ENCODE measurements at places on chromosomes 2 and 18.
A peak's percentile ranks its signal among the peaks of the same experiment; 100 is the strongest.

DNA sequence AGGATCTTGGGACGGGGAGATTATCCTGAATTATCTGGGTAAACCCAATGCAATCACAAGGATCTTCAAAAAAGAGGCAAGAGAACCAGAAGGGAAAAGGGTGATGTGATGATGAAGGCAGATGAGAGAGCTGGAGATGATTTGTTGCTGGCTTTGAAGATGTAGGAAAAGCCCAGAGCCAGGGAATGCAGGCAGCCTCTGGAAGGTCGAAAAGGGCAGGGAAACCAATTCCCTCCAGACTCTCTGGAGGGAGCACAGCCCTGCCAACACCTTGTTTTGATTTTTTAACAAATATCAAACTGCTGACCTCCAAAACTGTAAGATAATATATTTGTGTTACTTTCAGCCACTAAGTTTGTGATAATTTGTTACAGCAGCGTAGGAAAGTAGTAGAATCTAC, 48.9 kb upstream of the IL1R2 start:
- DNase-seq: no peak

GRCh38 chr2:189048189-189048588, 74.0 kb downstream of the COL3A1 start:
- no peak for DNase-seq

- DNase-seq: no peak
Observed at GRCh38 chr2:84940831-84941412, 30.0 kb upstream of the KCMF1 start.

DNA sequence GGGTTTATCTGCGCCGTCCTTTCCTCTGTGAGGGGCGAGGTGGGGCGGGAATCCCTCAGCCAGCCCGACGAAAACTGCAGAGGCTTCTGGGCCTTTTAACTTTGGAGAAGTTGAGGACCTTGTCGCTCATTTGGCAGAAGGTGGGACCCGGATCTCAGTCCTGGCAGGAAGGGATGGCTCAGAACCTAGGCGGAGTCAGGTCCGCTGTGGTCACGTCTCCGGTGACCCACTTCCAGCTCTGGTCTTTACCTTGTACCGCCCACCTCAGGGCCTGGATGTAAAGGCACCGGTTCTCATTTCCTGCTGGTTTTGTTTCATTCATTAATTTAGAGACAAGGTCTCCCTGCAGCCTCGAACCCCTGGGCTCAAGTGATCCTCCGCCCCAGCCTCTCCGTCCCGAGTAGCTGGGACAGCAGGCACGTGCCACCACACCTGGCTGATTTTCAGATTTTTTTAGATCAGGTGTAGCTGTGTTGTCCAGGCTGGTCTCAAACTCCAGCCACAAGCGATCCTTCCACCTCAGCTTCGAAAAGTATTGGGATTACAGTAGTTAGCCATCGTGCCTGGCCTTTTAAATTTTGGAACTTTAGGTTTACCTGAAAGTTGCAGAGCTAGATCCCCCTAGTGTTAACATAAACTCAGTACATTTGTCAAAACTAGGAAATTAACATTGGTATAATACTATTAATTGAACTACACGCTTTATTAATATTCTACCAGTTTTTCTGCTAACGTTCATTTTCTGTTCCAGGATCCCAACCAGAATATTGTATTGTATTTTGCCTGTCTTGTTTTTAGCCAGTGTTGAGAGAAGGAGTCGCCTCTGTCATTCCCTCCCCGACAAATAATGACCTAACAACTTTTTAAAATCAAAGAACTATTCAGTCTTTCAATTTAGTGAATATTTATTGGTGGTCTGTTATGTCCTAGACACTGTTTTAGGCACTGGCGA, 852 bp downstream of the POLI start:
- peak; percentile 36 for DNase-seq

DNA sequence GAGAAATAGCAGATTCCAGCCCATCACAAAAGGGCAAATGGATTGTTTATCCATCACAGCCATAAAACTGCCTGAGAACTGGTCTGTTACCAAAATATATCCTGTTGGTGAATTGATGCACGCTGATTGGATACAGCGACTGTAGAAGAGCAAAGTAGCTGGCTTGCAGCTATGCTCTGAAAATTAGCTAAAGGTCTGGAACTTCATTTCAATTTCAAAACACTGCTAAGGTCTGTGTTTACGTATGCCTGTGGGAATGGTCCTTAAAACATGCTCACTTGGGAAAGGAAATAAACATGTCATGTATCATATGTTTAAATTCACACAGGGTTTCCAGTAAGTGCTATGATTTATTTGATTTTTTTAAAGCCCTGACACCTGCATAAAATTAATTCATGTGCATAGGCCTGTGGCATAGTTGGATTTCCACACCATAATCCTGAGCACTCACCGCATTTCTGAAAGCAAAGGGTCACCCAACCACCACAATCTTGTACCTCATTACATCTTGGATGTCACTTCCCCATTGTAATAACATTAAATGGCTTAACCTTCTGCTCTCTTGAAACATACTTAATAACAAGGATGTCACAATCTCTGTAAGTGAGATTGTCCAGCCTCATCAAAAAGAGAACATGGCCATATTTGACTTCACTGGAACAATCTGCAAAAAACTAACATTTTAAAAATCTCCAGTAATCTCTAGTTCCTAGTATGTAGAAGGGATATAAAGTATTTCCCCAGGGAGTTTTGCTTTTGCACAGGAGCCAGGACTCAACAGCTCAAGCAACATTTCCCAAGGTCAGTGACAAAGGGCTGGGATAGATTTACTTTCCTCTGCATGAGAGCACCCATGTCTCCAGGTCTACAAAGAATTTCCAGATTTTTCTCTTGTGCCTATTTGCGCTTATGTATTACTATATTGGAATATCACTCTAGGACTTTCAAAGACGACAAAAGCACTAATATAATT, 109.8 kb downstream of the FARSB start:
- no peak for DNase-seq

DNA sequence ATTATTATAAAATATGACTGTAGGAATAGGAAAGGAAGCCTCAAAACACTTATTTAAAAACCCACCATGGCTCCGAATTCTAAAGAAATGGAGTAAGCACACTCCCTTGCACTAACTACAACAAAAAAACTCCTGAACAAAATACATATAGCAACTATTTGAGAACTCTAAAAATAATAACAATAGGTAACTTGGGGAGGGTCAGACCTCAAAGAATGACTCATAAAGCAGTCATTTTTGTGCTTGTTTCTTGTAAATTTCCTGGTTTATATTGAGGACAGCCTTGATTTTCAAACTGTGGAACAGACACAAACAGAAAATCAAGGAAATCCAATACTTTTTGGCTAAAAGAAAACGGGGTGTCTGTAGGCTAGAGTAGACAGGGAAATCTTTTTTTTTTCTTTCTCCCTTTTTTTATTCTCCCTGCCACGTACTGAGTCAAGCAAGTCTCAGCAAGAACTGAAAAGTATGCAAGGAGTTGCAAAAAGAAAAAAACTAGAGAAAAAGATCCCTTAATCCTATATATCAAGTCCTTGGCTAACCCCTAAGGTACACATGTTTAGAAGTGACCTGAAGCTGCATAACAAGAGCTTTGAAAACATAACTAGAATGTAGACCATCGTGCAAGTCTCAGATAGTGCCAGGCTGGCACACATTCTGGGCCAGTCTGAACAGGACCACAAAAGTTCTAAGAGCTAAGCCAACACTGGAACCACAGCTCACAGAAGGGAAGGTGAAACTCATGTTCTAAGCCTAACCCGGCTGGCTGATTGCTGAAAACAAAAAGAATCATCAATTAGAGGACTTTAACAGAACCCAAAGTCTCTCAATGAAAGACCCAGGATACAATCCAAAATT, 403.1 kb upstream of the LYPD1 start:
- DNase-seq: no peak

DNA sequence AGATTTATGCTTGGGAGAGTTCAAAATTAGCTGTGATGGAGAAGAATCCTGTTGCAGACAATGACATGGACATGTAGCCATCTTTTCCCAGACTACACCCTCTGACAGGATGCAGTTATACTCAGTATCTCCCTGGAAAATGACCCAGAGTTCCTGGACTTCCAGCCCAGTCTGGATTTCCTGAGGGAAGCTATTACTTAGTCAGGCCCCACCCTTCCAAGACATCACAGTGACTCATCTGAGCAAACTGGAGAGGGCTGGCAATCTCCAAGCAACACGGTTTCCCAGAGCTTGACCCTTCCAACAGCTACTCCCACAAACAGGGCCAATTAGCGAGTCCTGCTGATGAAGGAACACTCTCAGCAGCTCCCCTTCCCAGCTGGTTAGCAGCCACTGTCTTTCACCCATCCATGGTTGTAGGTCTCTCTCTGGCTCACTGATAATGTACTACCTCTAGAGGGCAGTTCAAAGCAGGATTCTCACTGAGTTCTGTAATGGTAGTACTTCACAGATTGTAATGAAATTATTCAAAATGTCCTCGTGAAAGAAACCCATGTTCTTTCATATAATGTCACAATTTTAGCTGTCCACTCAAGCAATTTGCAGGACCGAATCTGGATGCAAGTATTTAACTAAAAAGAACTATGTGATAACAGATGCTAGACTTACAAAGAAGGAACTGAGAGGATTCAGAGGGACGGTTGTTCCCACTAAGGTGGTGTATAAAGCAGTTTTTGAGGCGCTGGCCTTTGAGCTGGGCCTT, 110.2 kb downstream of the MDH1 start:
- peak; percentile 92 for DNase-seq

DNA sequence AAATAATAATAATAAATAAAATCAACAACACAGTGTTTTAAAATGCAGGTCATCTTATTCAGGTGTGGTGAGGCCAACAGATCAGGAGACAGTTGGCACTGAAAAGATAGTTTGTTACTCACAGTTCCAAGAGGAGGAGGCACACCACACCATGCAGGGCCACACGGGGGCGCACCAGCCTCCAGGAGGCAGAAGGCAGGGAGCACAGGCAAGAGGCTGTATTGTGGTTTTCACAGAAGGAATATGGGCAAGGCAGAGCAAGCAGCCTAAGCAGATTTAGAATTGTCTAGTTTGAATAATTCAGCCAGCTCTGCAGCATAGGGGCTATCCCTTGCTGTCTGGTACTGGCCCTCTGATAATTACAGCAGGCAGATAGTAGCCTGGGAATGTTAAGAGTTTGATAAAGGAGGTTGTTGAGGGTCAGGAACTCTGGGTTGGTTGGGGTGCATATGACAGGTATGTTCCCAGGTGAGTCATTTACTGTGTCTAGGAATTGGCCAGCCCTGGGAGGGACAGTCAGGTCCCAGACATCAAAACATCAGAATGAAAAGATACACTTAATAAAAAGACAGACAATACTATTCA, 31.3 kb downstream of the KIAA2012 start:
- DNase-seq: peak; percentile 67

DNA sequence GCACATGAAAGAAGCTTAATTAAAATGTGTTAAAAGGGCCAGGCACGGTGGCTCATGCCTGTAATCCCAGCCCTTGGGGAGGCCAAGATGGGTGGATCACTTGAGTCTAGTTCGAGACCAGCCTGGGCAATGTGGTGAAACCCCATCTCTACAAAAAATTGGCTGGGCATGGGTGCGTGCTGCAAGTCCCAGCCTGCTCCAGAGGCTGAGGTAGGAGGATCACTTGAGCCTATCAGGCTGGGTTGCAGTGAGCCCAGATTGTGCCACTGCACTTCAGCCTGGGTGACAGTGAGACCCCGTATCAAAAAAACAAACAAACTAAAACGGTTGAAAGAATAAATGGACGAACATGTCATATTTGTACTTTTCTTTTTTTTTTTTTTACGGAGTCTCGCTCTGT, 26.0 kb downstream of the REL start:
- no peak for DNase-seq

GRCh38 chr2:95004287-95004686, 21.2 kb upstream of the MAL start:
- no peak for DNase-seq

GRCh38 chr2:175005733-175006264, 618 bp upstream of the CHN1 start:
- DNase-seq: no peak

DNA sequence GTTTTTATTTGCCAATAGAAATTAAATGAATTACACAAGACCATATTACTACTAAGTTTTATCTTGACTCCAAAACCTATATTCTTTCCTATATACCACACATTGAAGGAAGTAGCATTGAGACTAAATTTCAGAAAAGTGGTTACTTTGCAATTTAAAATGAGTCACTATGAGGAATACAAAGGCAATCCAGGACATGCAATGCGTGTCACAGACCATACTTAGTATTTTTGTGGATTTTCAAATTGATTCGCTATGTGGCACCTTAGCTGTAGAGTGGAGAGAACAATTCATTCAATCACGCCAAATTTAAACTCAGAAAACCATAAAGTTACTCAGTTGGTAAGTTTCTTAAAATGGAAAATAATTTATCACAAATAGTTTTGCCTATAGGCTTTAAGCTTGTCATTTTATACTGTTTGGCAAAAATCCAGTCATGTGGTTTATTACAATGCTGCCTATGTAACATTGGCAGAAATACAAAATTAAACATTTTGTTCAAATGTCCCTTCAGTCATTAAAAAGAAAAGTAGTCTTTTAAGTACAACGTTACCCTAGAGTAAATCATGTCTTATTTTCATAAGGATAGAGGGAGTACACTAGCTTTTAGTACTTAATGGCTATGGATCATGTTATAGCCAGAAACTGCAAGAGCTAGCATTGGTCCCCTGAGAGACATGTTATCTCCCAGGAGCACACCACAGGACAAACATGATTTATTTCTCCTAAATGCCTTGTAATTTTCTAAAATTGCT, 222.8 kb upstream of the CDH7 start:
- no peak for DNase-seq

GRCh38 chr2:32711219-32711618, 83.4 kb downstream of the TTC27 start:
- peak; percentile 59 for DNase-seq

DNA sequence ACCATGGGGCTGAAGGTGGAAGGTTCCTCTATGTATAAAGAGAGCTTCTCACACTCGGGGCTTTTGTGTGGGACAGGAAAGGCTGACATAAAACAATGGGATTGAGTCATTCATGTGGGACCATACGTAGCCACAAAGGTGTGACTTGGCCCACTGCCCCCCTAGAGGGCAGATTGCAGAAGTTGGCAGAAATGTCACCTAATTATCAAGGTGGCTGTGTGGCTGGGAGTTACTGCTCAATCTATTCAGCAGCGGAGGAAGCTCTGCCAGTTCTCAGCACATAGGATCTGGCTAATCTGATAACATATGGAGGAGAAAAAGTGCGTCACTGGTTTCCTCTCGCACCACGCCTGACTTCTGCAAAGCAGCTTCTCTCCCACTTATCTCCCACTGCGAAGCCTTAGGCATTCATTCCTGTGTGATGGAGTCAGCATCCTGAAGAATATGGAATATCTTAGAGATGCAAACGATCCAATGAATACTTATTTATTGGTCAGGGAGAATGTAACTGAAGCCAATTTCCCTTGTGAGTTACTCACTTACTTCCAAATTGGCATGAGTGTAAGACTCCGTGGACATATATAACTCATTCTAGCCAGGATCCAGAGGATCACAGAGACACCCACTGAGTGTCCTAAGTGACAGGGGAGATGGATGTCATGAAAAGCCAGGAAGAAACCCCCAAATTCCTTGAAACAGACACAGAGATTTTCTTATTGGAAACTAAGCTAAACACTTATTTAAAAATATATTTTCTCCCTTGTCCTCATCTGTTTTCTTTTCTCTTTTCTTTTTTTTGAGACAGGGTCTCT, 344.8 kb downstream of the TGIF1 start:
- peak; percentile 78 for DNase-seq

GRCh38 chr2:53475766-53476165, 291.8 kb upstream of the CHAC2 start:
- DNase-seq: no peak

GRCh38 chr2:38251940-38252339, 125.1 kb downstream of the ATL2 start:
- no peak for DNase-seq

Data from AG10803 (cell line).